Stimulated activated CD8-positive, alpha-beta memory T cell treated with anti-CD3 and anti-CD28 coated beads, Interleukin-4, amount 100 ng/mL, for 48 hours (primary cell): ENCODE measurements at places on chromosomes 3 and 15.
A peak's percentile ranks its signal among the peaks of the same experiment; 100 is the strongest.

DNA sequence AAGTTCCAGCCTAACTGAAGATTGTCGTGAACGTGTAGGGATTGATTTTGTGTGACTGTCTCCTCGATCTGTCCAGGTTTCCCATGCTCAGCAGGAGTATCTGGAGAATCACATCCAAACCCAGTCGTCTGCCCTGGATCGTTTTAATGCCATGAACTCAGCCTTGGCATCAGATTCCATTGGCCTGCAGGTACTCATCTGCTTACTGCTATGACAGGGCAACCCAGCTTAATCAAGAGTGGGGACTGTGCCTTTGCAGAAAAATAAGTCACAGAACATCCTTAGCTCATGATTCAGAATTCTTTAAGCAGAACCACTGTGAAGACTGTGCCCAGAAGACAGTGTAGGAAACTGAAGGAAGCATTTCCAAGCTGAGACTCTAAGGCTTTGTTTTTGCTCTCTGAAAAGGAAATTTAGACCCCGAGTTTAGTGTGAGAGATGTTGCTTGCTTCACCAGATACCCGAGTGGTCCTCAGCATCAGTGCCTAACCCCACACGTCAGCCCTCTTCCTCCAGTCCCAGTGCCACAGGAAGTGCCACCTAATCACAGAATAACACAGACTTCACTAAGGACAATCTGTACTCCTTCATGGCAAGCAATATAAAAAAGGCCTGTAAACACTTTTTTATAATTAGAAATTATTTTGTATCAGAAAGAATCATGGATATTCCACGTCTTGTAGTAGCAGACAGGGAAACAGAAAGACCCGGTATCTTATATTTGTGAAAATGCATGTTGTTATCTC lies 34.2 kb downstream of the MYZAP start:
- DNase-seq: no peak

DNA sequence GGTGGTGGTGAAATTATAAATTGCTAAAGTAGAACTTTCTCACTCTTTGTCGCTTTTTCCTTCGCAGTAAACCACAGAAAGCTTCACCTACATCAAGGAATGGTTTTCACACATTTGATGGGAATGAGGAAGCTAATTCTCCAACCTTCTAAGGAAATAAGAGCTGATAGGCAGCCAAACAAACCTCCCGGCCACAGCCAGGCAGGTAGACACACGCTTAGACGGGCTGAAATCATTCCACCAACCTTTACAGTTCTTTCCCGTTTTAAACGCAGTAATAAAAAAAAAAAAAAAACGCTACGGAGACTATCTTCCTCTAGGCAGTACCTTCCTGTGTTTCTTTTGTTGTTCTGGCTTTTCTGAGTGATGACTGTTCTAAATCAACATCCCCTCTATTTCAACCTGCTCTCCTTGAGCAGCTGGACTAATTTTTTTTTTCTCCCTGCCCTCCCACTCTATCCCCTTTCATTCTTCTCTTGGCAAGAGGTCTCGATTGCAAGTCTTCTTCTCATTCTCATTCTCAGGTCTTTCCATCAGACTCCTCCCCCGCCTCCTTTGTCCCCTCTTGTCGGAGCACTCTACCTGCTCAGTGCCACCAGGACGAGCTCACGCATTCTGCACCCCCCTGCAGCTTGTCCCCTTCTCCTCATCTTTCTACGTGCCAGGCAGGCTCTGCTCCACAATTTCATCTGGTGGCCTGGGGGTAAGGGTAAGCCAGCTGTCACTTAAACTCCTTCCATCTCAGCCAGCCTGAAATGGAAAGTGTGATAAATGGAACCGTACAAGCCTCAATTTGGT lies 391.1 kb upstream of the MDFIC2 start:
- DNase-seq: no peak

- DNase-seq: no peak
Observed at GRCh38 chr3:161991901-161992540, 495.4 kb downstream of the OTOL1 start.

DNA sequence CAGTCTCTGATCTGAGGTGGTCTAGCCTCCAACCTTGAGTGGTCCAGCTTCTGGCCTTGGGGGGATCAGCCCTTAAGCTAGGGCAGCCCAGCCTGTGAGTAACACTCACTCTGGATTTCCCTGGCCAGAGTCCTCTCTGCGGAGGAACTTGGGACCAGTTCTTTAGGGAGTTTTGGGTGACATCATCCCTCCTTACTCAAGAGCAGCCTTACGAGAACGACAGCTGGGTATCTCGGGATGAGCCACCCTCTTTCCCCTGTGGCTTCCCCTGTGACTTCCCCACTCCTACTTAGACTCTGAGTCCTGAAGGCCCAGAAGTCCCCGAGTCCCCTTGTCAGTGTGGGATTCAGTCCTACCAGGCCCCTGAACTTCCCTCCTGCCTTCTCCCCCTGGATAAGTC lies 10.2 kb upstream of the PLXND1 start:
- DNase-seq: no peak

- DNase-seq: no peak
Observed at GRCh38 chr3:45992133-45992729, 3.4 kb downstream of the FYCO1 start.

DNA sequence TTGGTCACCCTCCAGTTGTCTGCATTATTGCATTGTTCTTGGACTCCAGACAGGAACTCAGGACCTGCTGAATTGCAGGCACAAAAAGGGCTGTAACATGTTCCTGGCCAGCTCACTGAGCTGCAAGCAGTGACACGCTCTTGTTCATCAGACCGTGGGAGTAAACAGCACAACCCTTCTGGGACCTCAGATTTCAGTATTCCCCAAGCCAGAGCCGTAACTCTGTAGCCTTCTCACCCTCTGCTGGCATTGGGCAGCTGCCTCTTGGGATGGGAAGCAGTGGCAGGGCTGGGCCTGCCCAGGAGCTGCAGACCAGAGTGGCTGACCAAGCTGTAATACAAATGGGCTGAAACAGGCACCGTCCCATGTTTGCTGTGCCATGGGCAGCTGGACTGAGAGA lies 607.1 kb upstream of the BCHE start:
- no peak for DNase-seq

- peak; percentile 66 for DNase-seq
Observed at GRCh38 chr15:94206463-94207167, 24.7 kb upstream of the MCTP2 start.

DNA sequence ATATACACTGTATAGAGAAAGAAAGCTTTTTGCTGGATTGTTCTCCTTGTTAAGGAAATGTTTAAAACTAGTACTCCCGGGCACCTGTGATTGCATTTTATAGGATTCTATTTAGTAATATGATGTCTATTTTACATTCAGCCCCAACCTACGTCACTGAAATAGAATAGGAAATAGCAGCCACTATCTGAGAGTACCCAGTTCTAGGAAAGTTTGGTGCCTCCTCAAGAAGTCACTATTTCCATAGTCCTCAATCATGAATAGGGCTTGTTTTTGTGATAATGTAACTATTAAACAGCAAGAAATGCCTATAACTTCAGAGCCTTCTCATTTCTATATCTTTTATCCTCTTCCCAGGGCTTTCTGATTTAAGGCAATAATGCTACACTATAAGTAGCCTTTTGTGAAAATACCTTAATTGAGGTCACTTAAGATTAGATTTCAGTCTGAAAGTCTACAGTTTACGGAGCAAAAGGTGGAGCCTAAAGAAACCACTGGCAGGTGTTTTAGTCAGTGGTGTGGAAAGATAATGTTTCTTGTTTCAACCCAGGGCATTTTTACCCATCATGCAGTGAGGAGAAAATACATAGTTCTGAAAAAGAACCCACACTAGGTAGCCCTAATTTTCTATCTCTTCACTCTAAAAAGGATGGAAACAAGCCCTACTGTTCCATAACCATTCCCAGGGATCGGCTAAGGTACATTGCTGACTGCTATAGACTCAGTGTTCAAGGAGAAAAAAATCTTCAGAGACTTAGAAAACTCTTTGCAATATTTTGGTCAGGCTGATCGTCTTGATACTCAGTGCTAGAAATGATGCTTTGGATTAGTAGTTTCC lies 38.7 kb downstream of the TIGIT start:
- DNase-seq: no peak

GRCh38 chr15:49964061-49964460 lies 155.0 kb downstream of the ATP8B4 start:
- DNase-seq: no peak

- no peak for DNase-seq
Observed at GRCh38 chr3:135918600-135918999, 46.9 kb upstream of the PPP2R3A start.

GRCh38 chr3:112846764-112847163 lies at the start of gene CD200R1L:
Gene CD200R1L (minus strand): TSS chr3:112846864. CDS start chr3:112829367, 17,497 bp downstream.
- no peak for DNase-seq

DNA sequence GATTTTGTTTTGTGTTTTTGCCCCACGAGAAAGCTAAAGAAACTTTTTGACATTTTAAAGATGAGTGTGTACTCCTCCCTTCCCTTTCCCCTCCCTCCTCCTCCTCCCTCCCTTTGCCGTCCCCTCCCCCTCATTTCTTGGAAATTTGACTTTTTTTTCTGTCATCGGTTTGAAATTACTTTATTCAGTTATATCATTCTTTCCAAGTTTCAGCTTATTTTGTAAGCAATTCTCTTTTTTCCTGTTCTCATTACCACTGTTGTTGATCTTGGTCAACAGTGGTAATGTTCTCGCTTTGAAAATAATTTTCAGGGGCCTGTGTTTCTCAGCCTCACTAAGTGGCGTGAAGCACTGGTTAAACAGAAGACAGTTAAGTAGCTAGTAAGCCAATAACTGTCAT lies 178.4 kb downstream of the AKAP13 start:
- no peak for DNase-seq

DNA sequence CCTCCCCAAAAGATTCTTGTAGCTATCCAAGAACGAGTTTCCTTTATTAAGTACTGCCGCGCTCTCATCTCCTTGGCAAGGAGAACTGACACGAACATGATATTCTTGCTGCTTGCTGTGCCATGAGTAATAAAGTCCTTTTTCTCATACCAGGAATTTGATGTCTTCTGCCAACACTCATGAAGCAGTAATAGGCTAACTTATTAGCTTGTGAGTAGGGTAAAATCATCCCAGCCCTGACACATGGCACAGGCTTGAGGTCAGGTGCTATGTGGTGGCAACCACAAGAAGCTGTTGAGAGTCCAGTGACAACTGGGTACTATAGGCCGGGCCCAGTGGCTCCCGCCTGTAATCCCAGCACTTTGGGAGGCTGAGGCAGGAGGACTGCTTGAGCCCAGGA lies 22.7 kb upstream of the UBXN7 start:
- no peak for DNase-seq

DNA sequence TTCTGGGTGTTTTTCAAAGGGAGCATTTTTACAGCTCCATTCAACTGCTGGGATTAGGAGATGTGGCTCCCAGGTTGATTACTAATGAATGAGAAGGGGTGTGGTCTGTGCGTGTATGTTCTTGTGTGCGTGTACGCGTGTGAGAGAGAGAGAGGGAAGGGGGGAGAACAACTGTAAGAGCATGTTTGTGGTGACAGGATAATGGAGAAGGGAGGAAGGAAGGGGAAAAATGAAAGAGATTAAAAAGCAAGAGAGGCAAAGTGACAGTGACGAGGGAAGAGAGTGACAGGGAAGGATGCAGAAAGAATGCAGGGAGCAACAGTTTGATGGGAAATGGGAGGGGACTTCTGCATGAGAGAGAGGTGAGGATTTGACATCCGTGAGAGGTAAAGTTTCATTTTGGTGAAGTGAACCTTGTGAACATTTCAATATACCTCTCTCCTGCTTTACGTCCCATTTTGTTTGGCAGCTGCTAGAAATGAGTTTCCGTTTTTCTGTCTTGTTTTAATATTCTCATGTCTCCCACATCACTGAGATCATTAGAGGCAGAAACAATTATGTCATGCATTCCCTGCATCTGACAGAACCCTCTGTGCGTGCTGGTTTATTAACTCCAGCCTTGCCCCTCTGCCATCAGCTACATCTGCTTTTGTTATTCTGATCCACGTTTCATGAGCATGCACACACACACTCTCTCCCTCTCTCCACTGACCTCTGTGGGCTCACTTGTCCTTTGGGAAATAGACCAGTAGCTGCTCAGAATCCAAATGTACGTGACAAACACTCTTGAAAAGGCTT lies 161.6 kb downstream of the GAP43 start:
- no peak for DNase-seq

DNA sequence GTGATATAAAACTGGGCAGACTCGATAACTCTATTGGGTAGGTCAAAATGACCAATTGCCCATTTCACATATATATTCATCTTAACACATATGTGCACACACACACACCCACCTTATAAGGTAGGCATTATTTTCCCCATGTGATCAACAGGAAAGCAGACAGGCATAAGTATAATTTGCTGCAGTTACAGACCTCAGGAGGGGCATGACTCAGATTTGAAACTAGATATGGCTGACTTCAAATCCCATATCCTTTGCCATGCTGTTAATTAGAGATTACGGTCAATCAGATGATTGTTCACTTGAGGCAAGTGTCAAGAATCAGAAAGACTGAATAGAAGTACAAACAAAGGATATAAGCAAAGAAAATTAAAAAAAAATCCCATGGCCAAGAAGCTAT lies 910.6 kb downstream of the NTRK3 start:
- no peak for DNase-seq

- DNase-seq: no peak
Observed at GRCh38 chr15:59295261-59296001, 77.2 kb downstream of the MYO1E start.

DNA sequence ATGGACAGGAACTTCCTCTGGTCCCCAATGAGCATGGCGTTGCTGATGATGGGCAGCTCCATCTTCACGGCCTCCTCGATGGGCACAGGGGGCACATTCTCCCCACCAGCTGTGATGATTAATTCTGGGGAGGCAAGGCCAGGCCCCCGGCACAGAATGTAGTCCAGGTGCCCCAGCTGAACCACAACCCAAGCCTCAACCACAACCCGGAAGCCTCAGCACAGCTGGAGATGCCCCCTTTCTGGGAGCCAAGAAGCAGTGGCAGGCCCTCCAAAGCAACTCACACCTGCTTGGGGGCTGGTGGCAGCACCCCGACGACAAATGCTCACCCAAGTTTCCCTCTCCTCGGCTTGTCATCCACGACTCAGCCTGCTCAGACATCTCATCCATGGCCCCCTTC lies 25.2 kb downstream of the IDH3A start:
- peak; percentile 34 for DNase-seq
